ENCODE measurements at places on chromosomes 1 and 21.

DNA sequence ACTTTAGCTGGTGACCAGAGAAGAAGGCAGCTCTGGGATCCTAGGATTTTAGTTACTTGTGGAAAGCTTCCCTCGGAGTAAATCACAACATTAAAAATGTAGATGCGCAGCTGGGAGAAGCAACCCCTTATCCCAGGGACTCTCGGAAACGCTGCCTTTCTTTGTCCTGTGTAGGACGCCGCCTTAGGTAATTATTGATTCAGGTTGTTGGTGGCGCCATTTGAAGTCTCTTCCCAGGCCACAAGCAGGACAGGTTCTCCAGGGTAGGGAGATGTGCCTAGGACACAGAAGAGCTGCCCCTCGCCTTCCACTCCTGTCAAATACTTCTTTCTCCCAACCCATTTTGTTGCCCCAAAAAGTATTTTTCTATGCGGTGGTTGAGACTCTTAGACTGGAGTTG is 10.3 kb downstream of the SLC37A1 start:
- DNase-seq: no peak

DNA sequence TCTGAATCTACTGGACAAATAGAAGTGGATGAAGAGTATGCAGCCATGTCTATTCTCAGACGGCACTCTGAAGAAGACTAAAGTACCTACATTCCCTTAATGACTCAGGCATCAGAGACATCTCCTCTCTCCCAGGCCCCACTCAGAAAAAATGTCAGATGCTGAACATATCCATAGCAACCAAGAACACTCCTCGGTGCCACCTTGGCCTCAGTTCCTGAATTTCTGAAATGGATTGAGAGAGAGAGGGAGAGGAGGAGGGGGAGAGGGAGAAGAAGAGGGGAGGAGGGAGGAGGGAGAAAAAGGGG is 16.0 kb upstream of the OVAAL start:
- no peak for DNase-seq

DNA sequence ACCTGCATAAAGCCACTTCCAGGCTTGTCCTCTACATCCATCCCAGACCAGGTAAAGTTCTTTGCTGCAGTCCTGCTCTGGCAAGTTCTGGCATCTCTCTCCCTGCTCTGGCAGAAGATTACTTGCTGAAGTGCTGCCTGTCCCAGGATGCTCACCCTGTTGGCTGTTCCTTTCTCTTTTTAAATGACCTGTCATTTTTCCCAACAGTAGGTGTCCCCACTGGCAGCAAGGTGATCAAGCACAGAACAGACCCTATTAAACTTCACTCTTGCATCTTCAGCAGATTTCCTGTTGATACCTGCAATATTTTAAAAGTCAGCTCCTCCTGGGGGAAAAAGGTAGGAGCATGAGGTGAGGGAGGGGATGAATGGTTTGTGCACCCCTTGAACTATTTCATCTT is 332.6 kb downstream of the PBX1 start:
- no peak for DNase-seq

DNA sequence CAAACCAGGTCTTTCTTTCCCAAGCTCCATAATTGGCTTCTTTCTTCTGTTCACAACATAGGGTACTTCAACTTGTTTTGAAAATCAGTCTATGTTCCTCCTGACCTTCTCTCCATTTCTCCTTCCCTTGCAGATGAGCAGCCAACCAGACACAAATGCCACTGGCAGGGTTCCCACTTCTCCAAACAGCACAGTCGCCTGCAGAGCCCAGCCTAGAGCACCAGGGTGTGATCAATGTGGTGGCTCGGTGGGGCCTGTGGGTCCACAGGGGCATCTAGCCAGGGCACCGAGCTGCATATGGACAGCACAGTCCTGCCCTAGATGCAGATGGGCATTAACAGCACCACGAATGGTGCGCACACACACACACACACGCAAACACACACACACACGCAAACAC is 112.8 kb downstream of the NPHP4 start:
- no peak for DNase-seq
